ENCODE measurements at places on chromosomes 1 and 21.

GRCh38 chr1:66434096-66434495 lies 99.9 kb upstream of the SGIP1 start:
- DNase-seq: no peak

DNA sequence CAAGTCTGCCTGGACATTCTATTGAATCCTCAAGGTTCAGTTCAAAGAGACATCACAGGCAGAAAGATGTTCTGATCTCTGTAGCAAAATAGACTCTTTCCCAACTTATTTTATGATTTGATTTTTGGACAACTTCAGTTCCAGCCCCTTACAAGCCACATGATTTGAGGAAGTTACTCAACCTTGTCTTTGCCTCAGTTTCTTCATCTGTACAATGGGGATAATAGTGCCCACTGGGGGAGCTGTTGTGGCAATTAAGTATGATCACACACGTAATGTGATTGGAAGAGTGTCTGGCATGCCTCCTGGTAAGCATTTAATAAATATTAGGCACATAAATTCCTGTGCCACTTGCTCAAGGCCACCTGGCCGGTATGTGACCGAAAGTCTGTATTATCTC lies 130.6 kb downstream of the DAB1 start:
- DNase-seq: no peak

DNA sequence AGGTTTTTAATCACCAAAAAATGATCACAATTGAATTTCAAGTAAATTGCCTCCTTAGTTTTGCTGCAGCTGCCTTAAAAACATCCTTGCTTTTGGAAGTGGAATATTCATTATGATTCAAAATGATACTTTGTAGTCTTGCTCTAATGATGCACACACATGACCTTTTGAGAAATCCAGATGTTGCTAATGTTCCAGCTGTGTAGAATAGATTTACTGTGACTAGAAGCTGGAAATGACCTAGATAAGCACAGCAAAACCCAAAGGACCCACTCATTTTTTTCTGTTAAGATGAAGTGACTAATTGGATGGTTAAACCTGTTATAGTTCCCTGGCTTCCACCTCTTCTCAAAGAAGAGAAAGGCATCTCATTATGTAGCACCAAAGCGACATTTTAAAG lies 64.6 kb upstream of the RALGPS2 start:
- no peak for DNase-seq

- no peak for DNase-seq
Measured at GRCh38 chr1:234758851-234759250, 148.9 kb upstream of the IRF2BP2 start.

Data from esophagus squamous epithelium (tissue), 5 donors.